ENCODE measurements at places on chromosomes 1 and 21. TPM values are rescaled to one million over a fixed set of nuclear protein-coding genes. Genes with fewer than 3 reads are reported as not detected.

Gene RGS13
- polyA plus RNA-seq, result not detected

Gene CA6
- not detected for polyA plus RNA-seq

Gene HHIPL2
- 0.71 TPM for polyA plus RNA-seq

Gene SPOCD1
- 0.04 TPM for polyA plus RNA-seq

Gene TMEM51
- polyA plus RNA-seq, result 17.3 TPM

Gene DIO1
- 5.6 TPM for polyA plus RNA-seq

Gene LCE2B
- not detected for polyA plus RNA-seq

Gene MAST2
- polyA plus RNA-seq, result 28.9 TPM

Gene AURKAIP1
- polyA plus RNA-seq, result 65.7 TPM

Gene S100A12
- 1.8 TPM for polyA plus RNA-seq

Gene AMY1A
- not detected for polyA plus RNA-seq

Gene ADAMTS1
- polyA plus RNA-seq, result 110 TPM

Gene HP1BP3
- polyA plus RNA-seq, result 229 TPM

Gene FCN3
- 1.9 TPM for polyA plus RNA-seq

Gene KMO
- 26.3 TPM for polyA plus RNA-seq

Gene CYP2J2
- 0.72 TPM for polyA plus RNA-seq

Gene MXRA8
- polyA plus RNA-seq, result 145 TPM

Gene INAVA
- polyA plus RNA-seq, result 37.8 TPM

Gene ALX3
- 0.11 TPM for polyA plus RNA-seq

Gene PEAR1
- polyA plus RNA-seq, result 19.2 TPM

Gene FCAMR
- polyA plus RNA-seq, result 5.9 TPM

Gene KRTAP10-7
- not detected for polyA plus RNA-seq

Gene RNU1-4
- polyA plus RNA-seq, result not detected

Gene SPATA21
- not detected for polyA plus RNA-seq

Gene CHI3L2
- polyA plus RNA-seq, result 0.26 TPM

Gene CD101
- 1.5 TPM for polyA plus RNA-seq

Gene MCOLN3
- 7.5 TPM for polyA plus RNA-seq

Gene OR2T11
- polyA plus RNA-seq, result not detected

Gene FUCA1
- polyA plus RNA-seq, result 57.7 TPM

Gene OLIG2
- polyA plus RNA-seq, result not detected

Gene PBX1
- polyA plus RNA-seq, result 171 TPM

Gene SLC22A15
- polyA plus RNA-seq, result 5.0 TPM

Gene TSSK3
- 1.3 TPM for polyA plus RNA-seq

Gene S100B
- 2.9 TPM for polyA plus RNA-seq

Gene CSMD2
- polyA plus RNA-seq, result 1.1 TPM

Gene B4GALT2
- 37.2 TPM for polyA plus RNA-seq

Gene TEDDM1
- polyA plus RNA-seq, result 0.08 TPM

Gene SRGAP2B
- 43.9 TPM for polyA plus RNA-seq

Gene KRTAP10-4
- not detected for polyA plus RNA-seq

Gene TTLL10
- 0.71 TPM for polyA plus RNA-seq

Gene SH2D5
- polyA plus RNA-seq, result 0.64 TPM

Gene CFAP74
- 0.53 TPM for polyA plus RNA-seq

Gene LCA5L
- 5.0 TPM for polyA plus RNA-seq

Gene PWP2
- polyA plus RNA-seq, result 8.5 TPM

Gene LEFTY2
- 1.0 TPM for polyA plus RNA-seq

Gene IL22RA1
- 2.3 TPM for polyA plus RNA-seq
